ENCODE measurements at places on chromosomes 6 and 20. TPM values are rescaled to one million over a fixed set of nuclear protein-coding genes. Genes with fewer than 3 reads are reported as not detected.

The DZANK1 gene
- 1.4 TPM for total RNA-seq

The TREML2 gene
- 0.75 TPM for total RNA-seq

The BNIP5 gene
- total RNA-seq: 0.07 TPM

The HLA-DOB gene
- total RNA-seq: not detected

The CST4 gene
- not detected for total RNA-seq

The ULBP1 gene
- total RNA-seq: 6.0 TPM

- DNase-seq: no peak
Observed at GRCh38 chr6:110674096-110674495, 141.2 kb downstream of the CDK19 start.

DNA sequence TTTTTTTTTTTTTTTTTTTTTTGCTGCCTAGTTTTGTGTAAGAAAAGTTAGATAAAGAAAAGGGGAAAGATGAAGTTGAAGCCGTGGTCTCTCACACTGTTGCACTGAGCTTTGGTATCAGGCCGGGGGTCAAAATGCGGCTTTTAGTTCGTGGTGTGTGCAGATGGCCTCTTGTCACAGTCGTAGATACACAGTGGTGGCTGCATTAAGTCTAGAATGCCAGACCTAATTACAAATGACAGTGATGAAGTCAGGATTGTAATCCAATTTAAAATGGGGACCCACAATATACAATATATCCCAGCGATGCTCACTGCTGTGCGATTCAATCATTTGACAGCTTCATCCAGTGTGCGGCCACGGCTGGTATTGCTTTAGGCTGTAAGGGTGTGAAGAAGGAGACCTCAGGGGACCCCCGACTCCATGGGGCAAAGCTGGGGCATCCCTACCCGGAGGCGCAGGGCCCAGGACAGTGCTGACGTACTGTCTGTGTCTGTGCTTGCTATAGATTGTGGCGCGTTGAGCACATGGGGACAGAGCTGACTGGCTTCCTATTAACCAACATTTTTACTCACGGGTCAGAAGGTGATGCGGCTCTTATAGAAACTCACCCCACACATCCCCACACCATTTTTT is 210.0 kb upstream of the SOX4 start:
- no peak for DNase-seq

DNA sequence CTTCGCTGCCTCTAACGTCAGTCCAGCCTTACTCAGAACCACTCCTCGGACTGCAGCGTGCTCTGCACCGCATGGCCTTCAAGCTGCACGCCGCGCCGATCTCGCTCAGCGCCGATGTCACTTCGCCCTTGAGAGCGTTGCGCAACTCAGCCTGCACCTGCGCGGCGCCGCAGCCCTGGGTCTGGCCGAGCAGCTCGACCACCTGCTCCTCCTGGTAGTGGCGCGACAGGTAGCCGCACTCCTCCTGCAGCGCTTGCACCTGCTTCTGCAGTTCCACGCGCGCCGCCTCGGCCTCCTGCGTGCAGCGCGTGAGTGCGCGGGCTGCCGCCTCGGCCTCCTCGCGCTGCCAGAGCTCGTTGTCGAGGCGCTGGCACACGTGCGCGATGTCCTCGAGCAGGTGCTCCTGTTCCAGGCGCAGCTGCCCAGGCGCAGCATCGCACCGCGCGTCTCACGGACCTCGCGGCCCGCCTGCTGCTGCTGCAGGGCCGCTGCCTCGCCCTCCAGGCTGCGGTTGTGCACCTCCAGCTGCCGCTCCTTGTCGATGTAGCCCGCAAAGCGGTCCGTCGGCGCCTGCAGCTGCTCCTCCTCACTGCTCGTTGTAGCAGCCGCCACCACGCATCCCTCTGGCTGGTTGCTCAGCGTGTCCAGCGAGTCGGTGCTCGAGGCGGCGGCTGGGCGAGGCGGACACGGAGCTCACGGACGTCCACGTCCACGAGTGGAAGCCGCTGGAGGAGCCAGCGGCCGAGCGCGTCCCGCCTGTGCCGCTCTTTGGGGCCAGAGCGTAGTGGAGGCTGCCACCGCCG is 380.6 kb upstream of the CHD6 start:
- DNase-seq: no peak

DNA sequence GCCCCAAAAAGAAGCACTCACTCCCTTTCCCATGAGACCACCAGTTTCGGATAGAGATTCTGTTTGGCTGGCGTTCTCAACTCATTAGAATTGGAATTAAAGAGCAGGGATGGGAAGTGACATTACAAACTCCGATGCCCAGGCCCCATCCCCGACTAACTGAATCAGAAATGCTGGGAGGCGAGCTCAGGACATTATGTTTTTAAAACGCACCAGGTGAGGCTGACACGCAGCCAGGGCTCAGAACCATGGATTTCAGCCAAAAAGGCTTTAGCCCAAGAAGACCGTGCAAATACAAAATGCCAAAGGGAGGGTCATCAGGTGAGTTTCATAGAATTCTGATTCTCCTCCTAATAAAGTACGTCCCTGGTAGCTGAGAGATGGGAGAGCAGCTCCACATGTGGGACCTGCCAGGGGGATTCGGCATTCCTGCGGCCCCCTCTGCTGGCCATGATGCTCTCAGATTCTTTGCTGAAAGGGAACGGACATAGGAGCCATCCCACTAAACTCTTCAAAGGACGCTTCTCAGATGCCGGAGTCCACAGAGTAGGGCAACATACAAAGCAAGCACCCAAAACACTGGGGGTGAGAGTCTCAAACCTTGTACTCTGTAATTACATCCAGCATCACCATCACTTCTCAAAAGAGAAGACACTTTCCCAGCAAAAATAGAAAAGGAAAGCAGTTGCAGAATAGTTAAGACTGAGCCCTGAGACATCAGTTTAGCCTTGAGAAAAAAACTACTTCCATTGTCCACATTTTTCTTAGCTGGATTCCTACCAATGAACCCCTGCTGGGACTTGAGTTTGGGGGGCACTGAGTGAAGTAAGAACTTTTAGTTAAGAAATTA is 205.2 kb downstream of the BMP7 start:
- no peak for DNase-seq

- no peak for DNase-seq
Observed at GRCh38 chr6:31622684-31623091, 2.2 kb downstream of the PRRC2A start.

DNA sequence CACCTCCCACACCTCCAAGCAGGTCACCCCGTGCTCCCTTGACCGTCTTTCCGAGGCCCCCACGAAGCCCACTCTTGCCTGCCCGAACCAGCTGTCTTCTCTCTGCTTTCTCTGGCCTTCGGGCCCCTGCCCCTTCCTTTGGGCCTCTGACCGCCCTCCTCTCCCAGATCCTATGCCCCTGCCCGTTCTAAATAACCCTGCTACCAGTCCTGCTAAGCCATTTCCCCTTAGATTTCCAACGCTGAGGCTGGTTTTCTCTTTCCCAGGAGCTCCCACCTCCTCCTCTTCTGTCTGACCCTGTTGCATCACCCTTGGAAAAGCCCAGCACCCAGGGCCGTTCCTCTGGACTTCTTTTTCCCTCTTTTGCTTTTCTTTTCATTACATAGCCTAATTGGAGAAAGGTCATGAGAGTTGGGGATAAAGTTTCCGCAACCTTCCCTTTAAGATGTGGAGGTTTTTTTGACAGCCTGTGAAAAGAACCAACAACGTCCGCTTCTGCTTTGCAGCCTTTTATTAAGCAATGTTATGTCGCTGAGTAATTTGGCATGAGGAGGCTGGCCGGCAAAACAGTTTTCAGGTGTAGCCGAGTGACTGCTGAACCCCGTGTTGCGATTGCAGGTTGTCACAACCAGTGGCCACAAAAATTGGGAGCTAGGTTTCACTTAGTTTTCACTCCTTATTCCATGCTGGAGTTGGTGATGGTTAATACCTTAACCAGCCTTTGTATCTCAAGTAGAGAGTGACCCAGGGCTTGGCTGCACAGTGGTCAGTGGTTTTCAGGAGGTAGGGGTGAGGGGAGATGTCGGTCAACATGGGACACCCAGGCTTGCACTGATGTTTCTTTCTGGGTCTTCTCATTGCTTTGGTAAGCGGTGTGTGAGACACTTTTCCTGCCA is 970 bp downstream of the BLTP3A start:
- DNase-seq: no peak

DNA sequence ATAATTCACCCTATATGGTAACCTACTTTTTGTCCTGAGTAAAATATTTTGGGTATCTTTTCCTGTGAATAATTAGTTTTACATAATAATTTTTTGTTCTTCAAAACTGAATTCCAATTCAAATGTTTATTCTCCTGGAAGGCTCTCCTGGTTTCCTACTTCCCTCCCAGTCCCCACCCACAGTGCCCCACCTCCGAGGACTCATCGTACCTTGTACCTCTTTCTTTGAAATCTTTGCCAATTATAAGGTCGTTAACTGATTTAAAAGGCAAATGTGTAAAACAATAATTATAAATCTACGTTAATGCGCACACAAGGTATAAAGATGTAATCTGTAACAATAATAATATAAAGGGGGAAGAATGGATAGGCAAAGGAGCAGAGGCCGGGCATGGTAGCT is 40.5 kb upstream of the VEGFA start:
- DNase-seq: no peak

- DNase-seq: peak; percentile 39
Observed at GRCh38 chr6:5260111-5260620, 584 bp downstream of the LYRM4 start.

DNA sequence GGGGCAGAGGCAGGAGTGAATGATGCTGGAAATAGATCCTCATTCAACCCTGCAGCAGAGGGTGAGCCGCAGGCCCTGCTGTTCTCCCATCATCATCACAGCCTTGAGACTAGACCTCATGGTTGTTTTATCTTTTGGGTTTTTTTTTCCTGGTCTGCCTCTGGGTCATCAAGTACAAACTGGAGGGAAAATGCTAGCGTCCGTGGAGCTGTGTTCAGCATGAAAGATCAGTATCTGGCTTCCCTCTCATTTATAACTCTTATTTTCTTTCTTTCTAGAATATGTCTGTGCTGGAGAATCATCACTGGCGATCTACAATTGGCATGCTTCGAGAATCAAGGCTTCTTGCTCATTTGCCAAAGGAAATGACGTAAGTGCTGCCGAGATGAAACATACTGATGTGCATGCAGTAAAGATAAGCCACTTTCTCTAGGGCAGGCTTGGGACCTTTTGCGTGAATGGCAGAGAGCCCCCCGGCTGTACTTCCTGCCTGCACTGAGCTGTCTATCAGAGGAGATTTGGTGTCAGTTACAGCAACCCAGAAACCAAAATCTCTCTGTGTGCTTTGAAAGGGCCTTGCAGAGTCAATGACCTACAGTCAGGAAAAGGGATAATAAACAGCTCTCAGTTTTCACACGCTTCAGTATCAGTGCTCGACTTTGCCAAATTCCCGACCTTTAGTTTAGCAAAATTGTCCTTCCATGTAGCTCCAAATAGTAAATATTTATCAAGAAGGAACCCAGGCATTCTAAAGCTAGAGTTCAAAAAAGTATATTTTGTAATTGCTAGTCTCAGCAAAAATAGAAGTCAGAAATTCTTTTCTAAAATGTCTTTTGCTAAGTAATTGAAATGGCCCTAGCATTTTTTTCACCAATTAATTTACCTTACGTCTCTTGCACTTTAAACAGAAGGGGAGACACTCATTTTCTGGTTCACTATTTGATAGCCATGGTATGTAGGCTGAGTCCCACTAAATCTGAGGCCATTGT is 76.3 kb downstream of the MTFR2 start:
- no peak for DNase-seq

DNA sequence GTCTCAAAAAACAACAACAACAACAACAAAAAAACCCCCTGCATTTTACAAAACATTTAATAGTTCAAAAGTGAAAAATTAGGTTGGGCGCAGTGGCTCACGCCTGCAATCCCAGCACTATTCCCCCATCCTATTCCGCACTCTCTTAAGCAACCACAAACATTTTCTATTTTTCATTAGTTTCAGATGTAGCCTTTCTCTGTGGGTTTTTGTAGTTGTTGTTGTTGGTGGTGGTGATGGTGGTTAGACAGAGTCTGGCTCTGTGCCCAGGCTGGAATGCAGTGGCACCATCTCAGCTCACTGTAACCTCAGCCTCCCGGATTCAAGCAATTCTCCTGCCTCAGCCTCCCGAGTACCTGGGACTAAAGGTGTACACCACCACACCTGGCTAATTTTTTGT is 6.4 kb upstream of the GMNN start:
- no peak for DNase-seq

- no peak for DNase-seq
Observed at GRCh38 chr20:49573900-49574416, 6.0 kb upstream of the PTGIS start.

DNA sequence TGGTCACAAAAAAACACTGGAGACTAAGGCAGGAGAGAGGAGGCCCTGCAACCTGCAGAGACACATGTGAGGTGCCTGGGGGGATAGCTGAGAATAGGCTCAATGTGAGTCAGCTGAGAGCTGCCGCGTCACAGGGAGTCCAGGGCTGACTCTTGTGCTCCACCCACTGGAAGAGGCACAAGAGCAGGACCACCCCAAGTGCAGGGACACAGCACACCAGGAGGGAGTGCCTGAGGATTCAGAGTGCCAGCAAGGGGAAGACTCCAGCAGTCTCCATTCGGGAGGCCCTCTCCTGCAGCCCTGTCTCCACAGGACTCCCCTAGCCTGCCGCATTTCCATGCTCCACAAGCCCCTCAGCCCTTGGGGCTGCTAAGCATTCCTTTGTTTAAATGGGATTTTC is 105.5 kb downstream of the HUS1B start:
- no peak for DNase-seq

Measured in kidney epithelial cell (primary cell).